ENCODE measurements at places on chromosomes 12 and 14.

DNA sequence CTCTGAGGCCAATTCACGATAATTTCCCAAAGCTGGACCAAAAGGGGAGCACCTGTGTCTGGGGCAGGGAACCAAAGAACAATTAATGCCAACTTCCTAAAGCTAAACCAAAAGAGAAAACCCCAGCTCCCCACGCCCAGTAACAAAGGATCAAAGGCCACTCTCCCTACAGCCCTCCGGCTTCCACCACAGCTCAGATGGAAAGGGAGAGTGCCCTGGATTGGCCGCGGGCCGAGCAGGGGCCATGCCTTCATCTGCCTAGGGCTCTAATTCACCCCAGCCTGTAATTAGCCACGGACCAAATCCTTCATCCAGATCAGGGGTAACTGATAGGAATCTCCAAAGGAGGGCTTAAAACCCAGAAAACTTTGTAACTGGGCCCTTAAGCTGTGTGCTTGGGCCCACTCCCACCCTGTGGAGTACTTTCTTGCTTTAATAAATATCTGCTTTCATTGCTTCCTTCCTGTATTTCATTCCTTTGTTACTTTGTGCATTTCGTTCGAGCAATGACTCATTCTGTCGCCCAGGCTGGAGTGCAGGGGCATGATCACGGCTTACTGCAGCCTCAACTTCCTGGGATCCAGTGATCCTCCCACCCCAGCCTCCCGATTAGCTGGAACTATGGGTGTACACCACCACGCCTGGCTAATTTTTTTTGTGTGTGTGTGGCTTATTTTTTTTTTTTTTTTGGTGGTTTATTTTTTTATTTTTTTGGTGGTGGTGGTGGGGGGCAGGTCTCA, 65.5 kb upstream of the PPP4R3A start:
- no peak for DNase-seq

DNA sequence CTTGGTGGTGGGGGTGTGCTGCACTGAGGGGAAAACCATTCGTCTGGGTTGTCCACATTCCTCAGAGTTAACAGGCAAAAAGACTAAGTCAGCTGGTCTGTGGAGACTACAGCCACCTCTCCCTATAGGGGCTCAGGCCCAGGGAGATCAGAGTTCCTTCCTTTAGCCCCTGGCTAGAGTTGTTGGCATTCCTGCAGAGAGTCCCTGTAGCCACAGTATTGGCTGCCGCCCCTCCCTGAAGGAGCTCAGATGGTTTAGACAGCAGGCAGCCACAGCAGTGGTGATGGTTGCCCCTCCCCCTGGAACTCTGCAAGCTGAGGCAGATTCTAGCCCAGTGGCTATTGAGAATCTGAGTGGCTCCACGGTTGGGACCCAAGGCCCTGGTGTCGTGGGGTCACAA, 1072.5 kb upstream of the ATXN7L3B start:
- DNase-seq: no peak

- peak; percentile 75 for DNase-seq
Observed at GRCh38 chr14:77158175-77158881, 16.7 kb upstream of the ZDHHC22 start.

- DNase-seq: no peak
Observed at GRCh38 chr12:57092876-57093414, 4.0 kb downstream of the NAB2 start.

DNA sequence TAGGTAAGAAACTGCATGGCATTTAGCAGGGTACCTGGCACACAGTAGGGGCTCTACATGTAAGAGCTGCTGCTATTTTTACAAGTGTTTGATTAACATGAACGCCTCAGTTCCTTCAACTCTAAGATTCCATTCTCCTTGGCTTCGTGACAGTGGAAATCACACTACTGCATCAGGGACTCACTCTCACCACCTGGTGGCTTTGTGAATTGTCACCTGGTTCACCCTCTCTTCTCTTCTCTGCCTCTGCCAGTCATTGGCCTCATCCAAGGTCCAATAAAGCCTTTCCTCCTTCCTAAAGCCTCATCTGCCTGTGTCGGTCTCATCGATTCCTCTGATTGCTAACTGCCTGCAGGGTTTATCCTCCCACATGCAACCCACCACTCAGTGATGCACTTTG, 476.4 kb downstream of the VRK1 start:
- DNase-seq: no peak

Data from DMS153 (cell line).